ENCODE measurements at places on chromosomes 12 and 14.

DNA sequence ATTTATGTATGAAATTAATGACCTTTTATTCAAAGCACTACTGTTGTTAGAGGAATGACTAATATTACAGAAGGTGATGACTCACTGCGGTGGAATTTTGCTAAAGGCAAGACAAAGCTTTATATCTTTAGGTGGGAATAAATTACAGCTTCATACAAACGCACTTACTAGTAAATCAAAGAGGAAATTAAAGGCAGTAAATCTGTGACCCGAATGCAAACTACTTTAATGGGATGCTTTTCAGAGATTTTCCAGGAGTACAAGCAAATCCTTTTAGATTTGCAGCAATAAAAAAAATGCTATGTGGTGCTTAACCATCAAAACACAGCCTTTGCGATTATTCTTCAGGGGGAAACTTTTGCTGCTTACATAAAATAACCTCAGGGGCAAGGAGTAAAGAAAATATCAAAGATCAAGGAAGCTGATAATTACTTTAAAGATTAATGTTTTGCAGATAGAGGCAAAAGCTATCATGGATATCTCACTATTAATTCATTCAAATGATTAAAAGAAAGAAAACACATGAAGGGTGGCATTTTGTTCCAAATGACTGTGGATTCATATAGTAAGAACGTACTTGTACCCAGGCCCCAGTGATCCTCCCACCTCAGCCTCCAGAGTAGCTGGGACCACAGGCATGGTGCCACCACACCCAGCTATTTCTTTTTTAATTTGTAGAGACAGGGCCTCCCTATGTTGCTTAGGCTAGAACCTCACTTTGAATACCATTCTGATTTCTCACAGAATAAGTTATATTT, 98.9 kb downstream of the DENND5B start:
- no peak for DNase-seq

DNA sequence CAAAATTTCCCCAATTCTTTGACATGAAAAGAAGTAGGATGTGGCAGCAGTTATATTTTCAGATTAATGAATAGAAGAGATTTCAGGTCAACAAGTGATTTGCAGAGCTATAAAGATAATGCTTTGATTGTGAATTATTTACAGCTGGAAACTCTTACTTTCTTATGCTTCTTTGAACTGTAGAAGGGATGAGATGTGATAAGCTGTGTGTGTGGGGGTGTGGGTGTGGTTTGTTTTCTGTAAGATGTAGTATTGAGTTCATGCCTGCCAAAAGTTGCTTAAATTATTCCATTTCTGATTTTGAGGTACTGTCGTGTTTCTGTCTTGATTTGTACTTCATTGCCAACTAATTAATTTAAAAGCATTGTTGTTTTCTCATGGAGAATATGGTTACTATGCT, 22.7 kb downstream of the AEBP2 start:
- DNase-seq: peak; percentile 22

GRCh38 chr12:118050972-118051910, 9.7 kb downstream of the WSB2 start:
- no peak for DNase-seq

DNA sequence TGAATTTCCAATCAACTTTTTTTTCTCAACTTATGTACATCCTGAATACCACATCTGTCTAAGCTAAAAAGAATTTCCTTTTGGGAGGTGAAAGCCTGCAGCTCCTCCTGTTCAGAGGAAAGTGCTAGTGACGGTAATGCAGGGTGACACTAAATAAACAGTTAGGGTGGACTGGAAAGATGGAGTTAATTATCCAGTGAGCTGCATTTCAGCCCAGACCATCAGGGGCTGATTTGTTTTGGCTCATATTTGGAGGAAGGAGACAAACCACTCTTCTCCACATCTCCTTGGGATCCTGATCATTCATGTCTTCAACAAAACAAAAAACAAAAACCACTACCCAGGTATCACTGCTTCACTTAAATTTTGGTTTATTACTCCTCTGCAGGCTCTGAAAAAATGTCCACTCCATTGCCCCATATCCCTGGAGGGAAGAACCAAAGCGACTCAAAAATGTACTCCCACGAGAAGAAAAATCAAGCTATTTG, 5.1 kb upstream of the SIX1 start:
- DNase-seq: no peak

- no peak for DNase-seq
Measured at GRCh38 chr12:109513051-109513450, 35.6 kb downstream of the UBE3B start.

- no peak for DNase-seq
Measured at GRCh38 chr12:100799770-100800169, 5.2 kb downstream of the ANO4 start.

DNA sequence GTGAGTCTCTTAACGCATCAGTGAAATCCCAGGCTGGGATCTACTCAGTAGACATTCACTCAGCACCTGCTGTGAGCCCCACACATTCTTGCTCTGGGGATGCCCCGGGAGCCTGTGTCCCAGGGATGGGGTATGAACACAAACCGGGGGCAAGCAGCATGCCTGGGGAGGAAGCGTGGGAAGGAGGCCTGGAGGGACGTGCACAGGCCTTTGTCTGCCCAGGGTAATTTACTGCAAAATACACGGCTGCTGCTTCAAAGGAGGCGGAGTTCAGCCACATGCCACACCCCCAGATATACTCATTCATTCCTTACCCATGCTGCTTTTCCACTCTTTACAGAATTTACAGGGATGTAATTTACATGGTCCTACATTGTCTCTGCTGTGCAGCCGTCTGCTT, 187.8 kb downstream of the ADGRD1 start:
- no peak for DNase-seq

GRCh38 chr12:39619316-39619659, 315 bp downstream of the ABCD2 start:
- no peak for DNase-seq

DNA sequence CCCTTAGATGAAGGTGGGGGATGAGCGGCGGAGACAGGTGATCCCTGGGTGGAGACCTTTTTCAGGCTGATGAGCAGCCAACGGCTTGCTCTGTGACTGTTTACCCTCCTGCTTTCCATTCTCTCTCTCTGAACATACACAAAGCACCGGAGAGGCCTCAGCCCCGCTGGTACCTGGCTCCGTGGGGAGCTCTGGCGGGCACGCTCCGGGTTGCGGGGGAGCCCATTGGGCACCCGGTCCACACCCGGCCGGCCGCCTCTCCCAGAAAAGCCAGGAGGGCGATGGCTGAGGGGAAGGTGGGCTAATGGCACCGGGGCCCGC, 545 bp downstream of the SMARCC2 start:
- no peak for DNase-seq

DNA sequence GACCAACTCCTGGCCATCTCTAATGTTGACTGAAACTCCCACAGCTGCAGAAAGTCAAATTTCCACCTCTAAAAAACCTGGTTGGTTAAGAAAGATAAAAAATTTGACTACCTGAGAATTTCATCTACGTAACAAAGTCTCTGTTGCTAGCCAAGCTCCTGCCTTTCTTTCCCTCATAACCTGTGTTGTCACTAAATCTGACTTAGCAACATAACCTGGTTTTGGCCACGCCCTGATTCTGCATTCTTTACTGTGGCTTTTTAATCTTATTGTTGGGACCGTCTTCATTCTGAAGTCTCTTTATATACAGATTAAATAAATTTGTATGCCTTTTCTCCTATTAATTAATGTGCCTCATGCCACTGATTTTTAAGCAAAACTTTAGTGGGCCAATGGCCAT, 16.1 kb upstream of the CD69 start:
- DNase-seq: no peak

All from stimulated activated CD8-positive, alpha-beta memory T cell treated with anti-CD3 and anti-CD28 coated beads, Interleukin-7, amount 100 ng/mL, for 4 hours (primary cell).